ENCODE measurements at places on chromosomes 3 and 15.

- no peak for DNase-seq
These were observed 16.2 kb upstream of the ITGA11 start for GRCh38 chr15:68447976-68448755.

DNA sequence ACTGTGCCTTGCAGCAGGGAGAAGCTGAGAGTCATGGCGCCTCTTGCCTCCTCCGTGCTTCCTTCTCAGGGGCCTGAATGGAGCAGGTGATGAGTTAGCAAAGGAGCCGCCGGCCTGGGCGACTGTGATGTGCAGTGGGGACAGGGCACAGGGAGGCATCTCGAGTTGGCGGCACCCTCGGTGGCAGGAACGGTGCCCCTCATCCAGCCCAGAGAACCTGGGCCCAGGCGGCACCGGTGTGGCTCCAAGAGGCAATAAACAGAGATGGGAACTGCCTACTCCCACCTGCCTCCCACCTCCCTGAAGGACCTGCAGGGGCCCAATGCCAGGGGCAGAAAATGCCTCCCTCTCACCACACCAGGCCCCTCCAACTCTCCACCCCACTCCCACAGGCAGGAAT lies 6.2 kb downstream of the SLC41A3 start:
- DNase-seq: no peak

DNA sequence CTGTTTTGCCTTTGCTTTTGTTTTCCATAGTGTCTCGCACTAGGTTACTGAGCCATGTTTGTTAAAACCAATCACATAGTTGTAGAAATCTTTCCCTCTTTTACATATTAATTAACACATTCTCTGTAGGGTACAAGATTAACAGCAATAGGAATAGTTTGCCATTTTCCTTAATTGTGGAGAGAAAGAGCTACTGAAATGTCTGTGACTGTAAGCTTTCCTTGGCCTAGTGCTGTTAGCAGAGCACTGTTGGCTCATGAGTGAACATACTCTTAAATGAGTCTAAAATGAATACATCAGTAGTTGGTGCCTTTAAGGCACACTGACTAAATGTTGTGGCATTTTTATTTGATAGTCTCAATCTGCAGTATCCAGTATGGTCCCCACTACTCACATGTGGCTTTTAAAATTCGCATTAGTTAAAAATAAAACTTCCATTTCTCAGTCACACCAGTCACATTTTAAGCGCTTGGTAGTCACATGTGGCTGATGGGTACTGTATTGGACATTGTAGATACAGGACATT lies 28.2 kb downstream of the CHD2 start:
- DNase-seq: no peak

DNA sequence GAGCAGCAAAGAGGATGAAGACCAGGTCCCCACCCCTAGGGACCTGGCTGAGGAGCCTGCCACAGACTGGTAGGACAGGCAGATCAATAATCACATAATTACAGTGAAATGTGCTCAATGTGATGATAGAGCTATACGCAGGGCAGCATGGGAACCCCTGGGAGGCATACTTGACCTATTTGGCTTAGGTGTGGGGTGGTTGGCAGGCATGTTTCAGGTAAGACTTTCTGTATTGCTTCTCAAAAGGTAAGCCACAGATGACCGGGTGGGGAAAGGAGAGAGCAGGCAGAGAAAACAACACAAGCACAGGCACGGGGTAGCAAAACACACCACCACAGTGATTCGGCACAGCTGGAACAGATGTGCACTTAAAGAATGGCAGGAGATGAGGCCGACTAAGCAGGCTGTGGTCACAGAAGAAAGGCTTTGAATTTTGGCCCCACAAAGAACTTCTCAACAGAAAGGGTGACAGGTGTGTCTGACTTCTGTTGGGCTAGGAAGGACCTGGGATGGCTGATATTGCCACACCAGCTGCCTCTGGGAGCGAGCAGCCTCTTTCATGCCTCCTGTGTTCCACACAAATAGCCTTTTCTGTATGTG lies 64.1 kb downstream of the ABCC5 start:
- DNase-seq: no peak

DNA sequence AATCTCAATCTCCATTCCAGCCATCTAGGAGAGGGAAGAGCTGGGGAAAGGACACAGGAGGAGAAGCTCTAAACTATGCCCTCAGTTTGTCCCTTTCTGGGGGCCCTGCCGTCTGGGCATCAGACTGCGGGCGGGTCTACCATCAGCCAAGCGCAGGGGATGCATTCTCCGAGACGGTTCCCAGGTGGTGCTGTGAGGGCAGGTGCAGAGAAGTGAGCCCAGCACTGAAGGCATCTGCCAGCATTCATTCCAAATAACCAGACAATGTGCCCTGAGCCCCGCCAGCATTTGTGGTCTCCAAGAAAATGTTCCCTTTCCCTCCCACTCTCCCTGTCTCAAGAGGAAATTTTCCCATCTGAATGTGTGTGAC lies 265.7 kb downstream of the XXYLT1 start:
- DNase-seq: no peak

GRCh38 chr3:172646439-172647015 lies 64.3 kb downstream of the NCEH1 start:
- DNase-seq: no peak

DNA sequence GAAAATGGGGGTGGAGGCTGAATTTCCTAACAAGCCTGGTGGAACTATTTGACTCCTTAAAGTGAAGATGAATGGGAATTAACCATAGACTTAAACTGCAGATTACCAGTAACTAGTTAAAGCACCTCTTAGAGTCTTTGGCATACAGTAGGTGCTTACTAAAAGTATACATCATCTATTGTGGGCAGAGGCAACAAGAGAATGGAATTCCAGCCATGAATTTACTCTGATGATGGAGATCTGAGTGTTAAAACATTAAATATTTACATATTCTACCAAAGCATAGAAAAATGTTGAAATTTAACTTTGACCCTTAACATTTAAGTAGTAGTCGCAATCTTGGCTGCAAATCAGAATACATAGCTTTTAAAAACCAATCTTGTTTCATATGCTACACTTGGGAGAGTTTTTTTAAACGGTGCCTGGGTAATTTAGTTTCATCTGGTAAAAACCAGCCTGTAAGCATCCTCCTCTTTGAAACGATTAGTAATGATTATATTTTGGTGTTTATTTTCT lies 5.2 kb downstream of the UBA5 start:
- no peak for DNase-seq

DNA sequence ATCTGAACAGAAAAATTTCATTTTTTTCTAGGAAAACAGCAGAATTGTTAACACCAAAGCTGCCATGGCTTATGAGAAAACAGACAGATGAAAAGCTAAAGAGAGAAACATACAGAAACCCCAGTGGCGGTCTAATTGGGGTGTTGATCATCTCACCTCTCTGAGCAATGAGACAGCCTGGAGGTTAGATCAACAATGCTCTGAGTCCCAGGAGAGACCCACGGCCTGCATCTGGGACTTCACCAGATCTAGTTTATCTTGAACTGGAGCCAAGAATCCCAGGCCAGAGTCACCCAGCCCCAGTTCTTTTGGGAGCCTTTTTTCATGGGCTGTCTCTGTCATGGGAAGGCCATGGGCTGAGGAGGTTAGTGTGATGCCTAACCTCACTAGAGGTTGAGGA lies 3.5 kb upstream of the GALNT15 start:
- no peak for DNase-seq

DNA sequence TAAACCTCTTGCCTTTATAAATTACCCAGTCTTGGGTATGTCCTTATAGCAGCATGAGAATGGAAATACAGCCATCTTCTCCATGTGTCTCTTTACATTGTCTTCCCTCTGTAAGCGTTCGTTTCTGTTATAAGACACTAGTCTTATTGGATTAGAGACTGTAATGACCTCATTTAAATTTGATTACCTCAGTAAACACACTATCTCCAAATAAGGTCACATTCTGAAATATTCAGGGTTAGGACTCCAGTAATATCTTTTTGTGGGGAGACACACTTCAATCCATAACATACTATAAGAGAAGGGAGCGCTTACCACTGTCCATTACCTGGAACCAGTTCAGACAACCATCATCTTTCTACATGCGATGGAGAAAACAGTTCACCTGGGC lies 34.3 kb upstream of the CD47 start:
- no peak for DNase-seq

GRCh38 chr3:171776839-171777583 lies 33.3 kb downstream of the PLD1 start:
- no peak for DNase-seq

GRCh38 chr3:139578783-139579182 lies 39.2 kb upstream of the RBP1 start:
- no peak for DNase-seq

- DNase-seq: no peak
These were observed 197.7 kb downstream of the FNDC3B start for GRCh38 chr3:172236771-172237742.

DNA sequence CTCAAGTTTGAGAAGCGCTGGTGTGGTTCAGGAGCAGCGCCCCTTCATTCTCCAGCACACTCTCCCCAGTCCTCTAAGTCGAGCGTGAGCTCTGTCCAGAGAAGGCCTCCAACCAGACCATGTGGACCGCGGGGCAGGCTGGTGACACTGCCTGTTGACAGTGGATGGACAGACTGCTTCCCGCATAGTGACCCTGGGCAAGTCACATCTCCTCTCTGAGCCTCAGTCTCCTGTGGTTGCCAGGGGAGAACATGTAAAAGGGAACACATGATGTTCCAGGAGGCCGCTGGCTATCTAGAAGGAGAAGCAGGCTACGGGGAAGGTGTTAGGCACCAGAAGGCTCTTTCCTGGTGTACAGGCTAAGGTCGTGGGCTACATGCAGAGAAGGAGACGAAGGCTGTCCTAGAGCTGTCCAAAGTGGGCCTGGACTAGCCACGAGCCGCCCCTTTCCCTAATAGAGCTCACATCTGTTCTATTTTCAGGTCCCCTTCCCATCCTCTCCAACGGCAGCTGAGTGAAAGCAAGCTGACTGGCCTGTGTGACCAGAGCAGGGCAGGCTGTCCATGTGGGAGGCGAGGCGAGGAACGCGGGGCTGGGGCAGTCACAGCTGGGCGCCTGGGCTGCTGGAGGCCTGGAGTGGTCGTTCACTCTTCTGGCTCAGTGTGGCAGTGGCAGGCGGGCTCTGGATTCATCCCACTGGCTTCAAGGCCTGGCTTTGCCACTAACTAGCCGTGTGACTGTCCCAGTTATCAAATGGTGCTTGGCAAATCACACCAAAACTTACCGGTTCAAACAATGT lies 11.1 kb downstream of the ISG20 start:
- DNase-seq: no peak

- DNase-seq: no peak
These were observed 116.7 kb downstream of the DLG1 start for GRCh38 chr3:197181741-197182140.

GRCh38 chr3:137866001-137866400 lies 101.9 kb downstream of the SOX14 start:
- no peak for DNase-seq

- no peak for DNase-seq
These were observed 57.4 kb upstream of the STXBP5L start for GRCh38 chr3:120850381-120851295.

- DNase-seq: no peak
These were observed 30.4 kb downstream of the ATG3 start for GRCh38 chr3:112531358-112531781.

DNA sequence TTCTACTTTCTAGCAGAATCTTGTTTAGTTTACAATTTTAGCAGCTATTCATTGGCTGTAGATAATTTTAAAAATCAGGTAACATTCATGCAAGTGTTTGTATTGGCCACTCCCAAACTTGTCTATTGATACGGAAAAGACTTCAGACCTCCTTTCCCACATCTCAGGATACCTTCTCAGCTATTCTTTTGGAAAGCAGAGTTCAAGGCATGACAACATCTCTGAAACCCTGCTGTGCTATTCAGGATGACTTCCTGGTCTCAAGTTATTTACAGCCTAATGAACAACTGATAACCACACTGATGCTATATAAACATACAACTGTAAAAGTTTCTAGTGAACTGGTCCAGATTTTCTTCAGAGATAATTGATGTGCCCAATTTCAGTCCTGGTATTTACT lies 55.8 kb downstream of the DZIP3 start:
- no peak for DNase-seq

- DNase-seq: no peak
These were observed 604.0 kb downstream of the PYDC2 start for GRCh38 chr3:192064959-192065358.

GRCh38 chr3:64056606-64057180 lies 33.4 kb upstream of the PSMD6 start:
- no peak for DNase-seq

DNA sequence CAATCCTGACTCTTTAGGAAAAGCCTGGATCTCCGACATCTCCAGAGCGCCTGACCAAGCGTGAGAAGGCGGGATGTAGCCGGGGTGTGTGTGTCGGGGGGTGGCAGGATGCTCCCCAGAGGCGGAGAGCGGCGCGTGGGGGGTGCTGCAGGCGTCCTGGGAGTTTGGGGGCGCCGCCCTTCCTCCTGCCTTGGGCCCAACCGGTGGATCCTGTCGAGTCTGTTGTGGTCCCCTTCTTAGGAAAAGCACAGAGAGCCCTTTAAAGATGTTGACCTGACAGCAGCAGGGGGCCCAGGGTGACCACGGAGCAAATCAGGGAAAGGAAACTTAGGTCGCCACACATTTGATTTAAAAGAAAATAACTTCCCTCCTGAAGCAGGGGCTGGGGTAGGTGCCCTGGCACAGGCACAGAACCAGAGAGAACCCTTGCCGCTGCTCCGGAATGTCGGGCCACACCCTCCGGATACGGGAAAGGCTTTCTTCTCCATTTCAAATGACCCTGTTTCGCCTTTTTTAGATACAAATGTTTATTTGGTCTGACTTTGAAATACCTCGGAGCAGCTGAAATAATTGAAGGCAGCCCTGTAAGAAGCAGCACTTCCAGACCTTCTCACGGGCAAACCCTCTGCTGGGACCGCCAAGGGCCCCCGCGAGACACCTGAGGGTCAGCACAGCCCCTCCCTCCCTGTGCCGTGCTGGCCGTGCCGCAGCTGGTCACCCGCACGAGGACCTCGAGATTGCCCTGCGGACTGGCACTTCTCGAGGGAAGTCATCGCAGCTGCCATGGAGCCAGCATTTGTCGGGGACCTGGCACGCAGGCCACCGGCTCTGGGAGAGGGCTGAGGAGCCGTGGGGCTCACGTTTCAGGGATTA lies 102.9 kb upstream of the KLF13 start:
- DNase-seq: no peak

DNA sequence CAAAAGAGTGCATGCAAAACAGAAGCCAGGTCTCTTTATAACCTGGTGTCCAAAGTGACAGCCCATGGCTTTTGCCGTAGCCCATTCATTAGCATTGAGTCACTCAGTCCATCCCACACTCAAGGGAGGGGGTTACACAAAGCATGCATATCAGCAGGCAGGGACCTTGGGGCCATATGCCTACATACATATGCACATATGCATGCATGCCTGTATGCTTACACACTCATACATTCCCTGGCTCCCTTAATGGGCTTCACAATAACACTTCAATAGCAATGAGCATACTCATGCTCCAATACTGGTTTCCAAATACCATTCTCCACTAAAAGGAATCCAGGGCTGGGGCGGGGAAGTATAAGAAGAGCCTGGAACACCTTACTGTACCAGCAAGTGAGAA lies 22.0 kb downstream of the TRPM1 start:
- no peak for DNase-seq

DNA sequence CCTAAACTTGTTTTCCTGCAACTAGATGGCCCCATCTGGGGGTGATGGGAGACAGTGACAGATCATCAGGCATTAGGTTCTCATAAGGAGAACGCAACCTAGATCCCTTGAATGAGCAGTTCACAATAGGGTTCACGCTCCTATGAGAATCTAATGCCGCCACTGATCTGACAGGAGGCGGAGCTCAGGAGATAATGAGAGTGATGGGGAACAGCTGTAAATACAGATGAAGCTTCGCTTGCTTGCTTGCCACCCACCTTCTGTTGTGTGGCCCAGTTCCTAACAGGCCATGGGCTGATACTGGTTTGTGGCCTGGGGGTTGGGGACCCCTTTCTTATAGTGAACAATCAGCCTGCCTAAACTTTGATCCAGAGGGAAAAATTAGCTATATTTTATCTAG lies 15.2 kb upstream of the C3orf49 start:
- no peak for DNase-seq

Data from 8988T (cell line).